Colonic mucosa (tissue), 4 donors: ENCODE measurements at places on chromosomes 3 and 15. TPM values are rescaled to one million over a fixed set of nuclear protein-coding genes. Genes with fewer than 3 reads are reported as not detected.

GRCh38 chr3:185778094-185778493 lies 46.7 kb downstream of the IGF2BP2 start:
- H3K27me3 ChIP-seq, result no peaks in the 10 kb centered on the region
- no peak for DNase-seq
- no peaks in the 10 kb centered on the region for H3K36me3 ChIP-seq

The DVL3 gene
- total RNA-seq, result 60.8 TPM

- no peaks in the 10 kb centered on the region for H3K4me1 ChIP-seq
- H3K27ac ChIP-seq, result no peak overlapping the region
- DNase-seq, result no peak
- H3K27me3 ChIP-seq, result no peaks in the 10 kb centered on the region
- no peak overlapping the region for H3K4me3 ChIP-seq
- no peaks in the 10 kb centered on the region for H3K36me3 ChIP-seq
Measured at GRCh38 chr3:169604568-169604967, 58.9 kb downstream of the MECOM start.

DNA sequence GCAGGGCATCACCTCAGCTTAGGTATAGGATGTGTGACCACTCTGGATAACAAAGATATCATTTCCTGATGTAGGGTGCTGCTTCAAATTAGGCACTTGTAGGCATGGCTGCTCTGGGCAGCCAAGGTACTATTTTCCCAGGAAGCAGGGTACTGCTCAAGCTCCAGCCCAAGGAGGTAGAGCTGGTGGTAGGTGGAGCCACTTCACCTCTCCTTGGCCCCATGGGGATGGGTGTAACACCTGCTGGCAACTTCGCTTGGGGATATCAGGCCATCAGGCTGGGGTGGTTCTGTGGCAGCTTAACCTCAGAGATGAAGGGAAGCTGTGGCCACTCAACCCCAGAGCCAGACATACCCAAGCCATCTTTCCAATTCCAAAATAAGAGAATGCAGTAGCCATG lies 147.1 kb upstream of the IGF1R start:
- no peak for DNase-seq
- H3K4me3 ChIP-seq, result no peak overlapping the region
- no peaks in the 10 kb centered on the region for H3K4me1 ChIP-seq
- H3K27me3 ChIP-seq, result no peaks in the 10 kb centered on the region
- H3K27ac ChIP-seq, result no peak overlapping the region
- no peaks in the 10 kb centered on the region for H3K36me3 ChIP-seq

DNA sequence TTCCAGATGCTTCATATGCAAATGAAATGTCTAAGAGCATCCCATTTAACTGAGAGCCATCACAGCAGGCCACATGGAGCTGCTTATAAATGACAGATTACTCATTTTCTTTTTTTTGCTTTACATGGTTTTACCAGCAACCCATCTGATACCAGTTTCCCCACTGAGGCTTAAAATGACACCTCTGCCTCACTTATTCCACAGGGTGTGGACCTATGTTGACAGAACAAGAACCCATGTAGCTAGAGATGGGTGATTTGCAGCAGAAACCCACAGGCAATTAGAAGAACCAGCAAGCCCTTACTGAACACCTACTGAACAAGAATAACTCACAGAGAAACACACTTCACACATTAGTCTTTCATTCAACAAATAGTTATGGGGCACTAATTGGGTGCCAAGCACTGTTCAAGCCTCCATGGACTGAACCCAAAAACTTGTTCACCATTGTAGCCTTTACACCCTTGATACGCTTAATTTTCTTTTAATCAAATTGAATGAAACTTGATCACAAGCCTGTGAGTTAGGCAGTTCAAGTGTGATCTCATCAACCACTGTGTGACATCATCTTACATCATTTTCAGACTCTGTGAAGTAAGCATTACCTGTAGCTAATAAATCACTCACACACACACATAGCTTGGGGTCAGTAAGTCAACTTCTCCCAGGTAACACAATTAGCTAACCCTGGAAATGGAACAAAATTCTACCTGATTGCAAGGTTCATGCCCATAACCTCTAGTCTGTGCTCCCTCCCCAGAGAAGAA lies 45.4 kb downstream of the MAGI1 start:
- no peak overlapping the region for H3K27ac ChIP-seq
- no peaks in the 10 kb centered on the region for H3K4me1 ChIP-seq
- no peak overlapping the region for H3K4me3 ChIP-seq
- DNase-seq, result no peak
- H3K36me3 ChIP-seq, result no peaks in the 10 kb centered on the region

The ROPN1B gene
- total RNA-seq, result not detected

The SLC9C1 gene
- 0.13 TPM for total RNA-seq

- no peak overlapping the region for H3K27ac ChIP-seq
- H3K36me3 ChIP-seq, result no peaks in the 10 kb centered on the region
- no peak overlapping the region for H3K4me3 ChIP-seq
- peak; percentile 18 for DNase-seq
Measured at GRCh38 chr3:110814170-110815007, 257.2 kb upstream of the NECTIN3 start.

GRCh38 chr3:114697401-114697800 lies 403.6 kb downstream of the TIGIT start:
- H3K4me1 ChIP-seq, result no peaks in the 10 kb centered on the region
- no peaks in the 10 kb centered on the region for H3K36me3 ChIP-seq
- no peak overlapping the region for H3K4me3 ChIP-seq

- H3K27ac ChIP-seq, result no peak overlapping the region
- DNase-seq, result no peak
- no peaks in the 10 kb centered on the region for H3K36me3 ChIP-seq
- no peaks in the 10 kb centered on the region for H3K27me3 ChIP-seq
- H3K4me3 ChIP-seq, result no peak overlapping the region
- H3K4me1 ChIP-seq, result no peaks in the 10 kb centered on the region
Measured at GRCh38 chr3:153829606-153830170, 291.5 kb upstream of the ARHGEF26 start.

- no peaks in the 10 kb centered on the region for H3K27me3 ChIP-seq
- no peak overlapping the region for H3K27ac ChIP-seq
- H3K4me1 ChIP-seq, result no peaks in the 10 kb centered on the region
- no peaks in the 10 kb centered on the region for H3K36me3 ChIP-seq
- no peak overlapping the region for H3K4me3 ChIP-seq
- DNase-seq, result no peak
Measured at GRCh38 chr15:69885173-69885955, 212.4 kb downstream of the TLE3 start.

DNA sequence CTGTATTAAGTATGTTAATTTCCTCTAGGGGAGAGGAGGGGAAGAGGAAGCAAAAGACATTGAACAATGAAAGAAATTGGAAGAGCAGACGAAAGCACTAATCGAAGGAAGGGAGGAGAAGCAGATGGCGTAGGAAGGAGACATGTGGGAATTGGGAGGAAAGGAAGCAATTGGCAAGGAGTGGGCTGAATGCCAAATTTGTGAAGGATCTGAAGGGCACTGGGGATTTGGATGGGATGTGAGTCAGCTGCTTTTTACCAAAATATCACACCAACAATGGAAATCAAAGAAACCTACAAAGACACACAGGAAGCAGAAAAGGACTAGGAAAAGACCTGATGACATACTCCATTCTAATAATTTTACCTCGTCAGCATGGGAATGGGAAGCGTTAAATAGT lies 1029.8 kb downstream of the ROBO1 start:
- no peaks in the 10 kb centered on the region for H3K36me3 ChIP-seq
- H3K4me1 ChIP-seq, result no peaks in the 10 kb centered on the region
- no peaks in the 10 kb centered on the region for H3K27me3 ChIP-seq
- H3K4me3 ChIP-seq, result no peak overlapping the region

- H3K27ac ChIP-seq, result no peak overlapping the region
- DNase-seq, result no peak
- H3K27me3 ChIP-seq, result no peaks in the 10 kb centered on the region
- no peaks in the 10 kb centered on the region for H3K36me3 ChIP-seq
Measured at GRCh38 chr3:127612966-127613365, 14.8 kb downstream of the MCM2 start.

The GRK7 gene
- not detected for total RNA-seq
